ENCODE measurements at places on chromosomes 2 and 18.

GRCh38 chr2:207901829-207902228, 123.5 kb downstream of the PLEKHM3 start:
- no peak for DNase-seq

DNA sequence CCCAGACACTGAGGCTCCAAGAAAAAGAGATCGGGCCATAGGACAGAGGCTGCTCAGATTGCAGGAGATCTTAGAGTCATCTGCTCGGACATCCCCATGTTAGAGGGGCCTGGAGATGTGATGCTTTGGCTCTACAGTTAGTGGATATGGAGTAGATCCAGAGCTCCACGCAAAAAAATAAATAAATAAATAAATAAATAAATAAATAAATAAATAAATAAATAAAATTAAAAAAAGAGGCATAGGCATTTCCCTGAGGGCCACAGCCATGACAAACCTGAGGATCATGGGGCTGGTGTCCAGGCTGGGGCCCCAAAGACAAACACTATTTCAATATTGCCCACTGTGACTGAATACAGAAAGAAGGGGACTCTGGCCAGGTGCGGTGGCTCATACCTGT, 85.5 kb downstream of the PLB1 start:
- no peak for DNase-seq

- no peak for DNase-seq
Observed at GRCh38 chr2:171316755-171317337, 116.9 kb downstream of the METTL8 start.

GRCh38 chr2:50241282-50241681, 790.6 kb downstream of the NRXN1 start:
- DNase-seq = no peak

DNA sequence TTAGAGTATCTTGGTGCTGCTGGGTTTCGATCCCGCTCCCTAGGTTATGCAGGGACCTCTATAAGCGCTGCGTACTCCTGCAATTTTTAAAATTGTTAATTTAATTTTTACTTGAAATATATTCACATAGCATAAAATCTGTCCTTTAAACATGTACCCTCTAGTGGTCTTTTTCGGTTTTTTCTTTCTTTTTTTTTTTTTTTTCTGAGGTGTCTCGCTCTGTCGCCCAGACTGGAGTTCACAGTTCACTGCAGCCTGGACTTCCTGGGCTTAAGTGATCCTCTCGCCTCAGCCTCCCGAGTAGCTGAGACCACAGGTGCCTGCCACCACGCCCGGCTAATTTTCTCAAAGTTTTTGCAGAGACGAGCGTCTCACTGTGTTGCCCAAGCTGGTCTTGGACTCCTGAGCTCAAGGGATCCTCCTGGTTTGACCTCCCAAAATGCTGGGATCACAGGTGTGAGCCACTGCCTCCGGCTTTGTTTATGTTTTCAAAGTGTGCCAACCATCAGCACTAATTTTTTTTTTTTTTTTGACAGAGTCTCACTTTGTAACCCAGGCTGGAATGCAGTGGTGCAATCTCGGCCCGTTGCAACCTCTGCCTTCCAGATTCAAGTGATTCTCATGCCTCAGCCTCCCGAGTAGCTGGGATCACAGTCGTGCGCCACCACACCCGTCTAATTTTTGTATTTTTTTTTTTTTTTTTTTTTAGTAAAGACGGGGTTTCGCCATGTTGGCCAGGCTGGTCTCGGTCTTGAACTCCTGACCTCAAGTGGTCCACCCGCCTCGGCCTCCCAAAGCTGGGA, 585 bp upstream of the MOB1A start:
- no peak for DNase-seq

DNA sequence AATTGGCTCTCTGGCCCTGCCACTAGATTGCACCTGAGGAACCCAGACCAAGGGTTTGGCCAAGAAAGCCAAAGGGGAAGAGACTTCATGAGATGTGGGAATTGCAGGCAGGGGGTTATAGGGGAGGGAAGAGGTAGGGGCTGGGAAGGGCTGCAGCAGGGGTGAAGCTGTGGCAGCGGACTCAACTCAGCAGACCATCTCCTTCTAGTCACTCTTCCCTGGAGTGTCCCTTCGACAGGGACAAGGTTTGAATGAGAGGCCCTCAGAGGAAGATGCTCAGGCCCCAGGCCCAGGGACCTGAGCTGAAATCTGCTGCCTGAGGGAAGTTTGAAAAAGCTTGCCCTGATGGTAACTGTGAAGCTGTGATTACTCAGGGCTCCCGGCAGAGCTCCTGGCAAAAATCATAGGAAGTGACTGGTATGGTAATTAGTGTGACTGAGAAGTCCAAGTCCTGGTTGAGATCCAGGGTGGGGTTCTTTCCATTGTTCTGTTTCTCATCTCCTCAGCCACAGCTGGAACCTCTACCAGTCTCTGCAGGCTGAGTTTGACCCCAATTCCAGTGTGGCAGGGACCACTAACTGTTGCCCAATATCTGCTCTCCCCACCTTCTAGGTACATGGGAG, 300.9 kb downstream of the CYP26B1 start:
- no peak for DNase-seq

- DNase-seq = no peak
Observed at GRCh38 chr18:10059610-10060468, 146.0 kb downstream of the VAPA start.

- no peak for DNase-seq
Observed at GRCh38 chr2:233129351-233129978, 69.3 kb downstream of the INPP5D start.

DNA sequence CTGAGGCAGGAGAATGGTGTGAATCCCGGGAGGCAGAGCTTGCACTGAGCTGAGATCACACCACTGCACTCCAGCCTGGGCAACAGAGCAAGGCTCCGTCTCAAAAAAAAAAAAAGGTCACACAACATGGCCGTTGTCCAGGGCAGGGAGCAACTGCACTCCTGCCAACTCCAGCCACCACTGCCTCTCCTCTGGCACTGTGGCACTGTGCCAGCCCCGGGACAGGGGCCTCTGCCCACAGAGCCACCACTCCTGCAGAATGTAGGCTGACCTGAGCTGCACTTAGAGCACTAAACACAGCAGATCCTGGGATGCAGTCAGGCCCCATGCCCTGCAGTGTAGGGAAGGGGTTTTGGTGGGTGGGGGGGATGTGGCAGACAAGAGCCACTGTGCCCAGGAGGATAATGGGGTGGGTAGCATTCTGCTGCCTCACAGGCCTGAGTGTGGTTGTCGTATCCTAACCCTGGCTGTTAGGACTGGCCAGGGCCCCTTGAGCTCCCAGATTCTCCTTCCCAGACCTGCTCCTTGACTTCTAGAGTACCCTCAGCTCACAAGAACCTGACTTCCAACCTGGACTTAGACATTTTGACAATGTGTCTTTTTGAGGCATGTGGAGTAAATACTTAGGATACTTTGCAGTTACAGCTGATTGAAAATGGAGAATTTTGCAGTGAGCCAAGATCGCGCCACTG, 69.4 kb upstream of the SH3RF3 start:
- no peak for DNase-seq

DNA sequence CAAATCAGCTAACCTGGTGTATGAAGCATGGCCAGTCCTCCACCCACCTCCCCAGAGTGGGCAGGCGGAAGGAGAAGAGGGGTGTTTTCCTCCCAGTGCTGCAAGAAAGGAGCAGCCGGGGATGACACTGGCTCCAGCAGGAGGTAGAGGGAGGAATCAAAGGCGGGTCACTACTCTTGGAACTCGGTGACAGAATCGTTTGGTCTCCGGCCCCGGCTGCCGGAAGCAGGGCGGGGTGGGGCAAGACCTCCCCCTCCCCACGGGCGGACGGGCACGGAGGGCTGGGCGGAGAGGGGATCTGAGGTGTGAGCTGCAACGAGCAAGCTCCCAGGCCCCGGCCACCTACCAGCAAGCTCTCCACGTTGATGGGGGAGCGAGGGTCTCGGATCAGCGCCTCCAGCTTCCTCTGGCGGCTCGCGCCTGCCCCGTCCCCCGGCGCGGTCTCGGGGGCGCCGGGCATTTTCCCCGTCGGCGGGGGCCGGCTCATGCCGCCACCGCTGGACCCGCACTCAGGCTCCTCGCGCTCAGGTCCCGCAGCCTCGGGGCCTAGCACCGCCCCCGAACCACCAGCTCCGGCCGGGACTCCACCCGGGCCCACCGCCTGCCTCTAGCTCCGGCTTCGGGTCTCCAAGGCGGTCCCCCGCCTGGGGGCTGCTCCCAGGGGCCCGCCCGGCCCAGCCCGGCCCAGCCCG, 640 bp downstream of the ROCK2 start:
- no peak for DNase-seq

GRCh38 chr2:236659758-236660150, 90.1 kb downstream of the ACKR3 start:
- DNase-seq = no peak

GRCh38 chr2:185526161-185526560, 212.4 kb upstream of the FSIP2 start:
- no peak for DNase-seq

GRCh38 chr2:237315170-237315828, 98.7 kb downstream of the COL6A3 start:
- no peak for DNase-seq

DNA sequence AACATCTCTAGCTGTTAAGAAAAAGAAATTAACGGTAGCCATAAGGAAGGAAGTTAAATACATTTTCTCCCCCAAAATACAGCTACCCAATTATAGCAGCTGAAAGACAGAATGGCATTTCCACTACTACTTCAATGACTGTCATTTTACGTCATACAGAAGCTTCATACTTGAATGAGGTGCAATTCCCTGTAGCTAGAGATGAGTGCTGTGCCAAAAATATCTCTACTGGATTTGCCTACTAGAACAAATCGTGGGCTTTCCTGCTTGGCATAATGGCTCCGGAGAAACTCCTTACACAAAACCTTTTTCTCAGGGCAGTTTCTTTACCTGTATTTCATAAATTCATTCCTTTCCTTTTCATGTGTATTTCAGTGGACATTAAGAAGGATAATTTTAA, 36.3 kb upstream of the NRXN1 start:
- DNase-seq = no peak

- DNase-seq = no peak
Observed at GRCh38 chr2:26681656-26682055, 10.9 kb upstream of the KCNK3 start.

- DNase-seq = no peak
Observed at GRCh38 chr2:223187256-223187655, 135.3 kb downstream of the KCNE4 start.

- no peak for DNase-seq
Observed at GRCh38 chr2:152250421-152251100, 75.0 kb upstream of the STAM2 start.

DNA sequence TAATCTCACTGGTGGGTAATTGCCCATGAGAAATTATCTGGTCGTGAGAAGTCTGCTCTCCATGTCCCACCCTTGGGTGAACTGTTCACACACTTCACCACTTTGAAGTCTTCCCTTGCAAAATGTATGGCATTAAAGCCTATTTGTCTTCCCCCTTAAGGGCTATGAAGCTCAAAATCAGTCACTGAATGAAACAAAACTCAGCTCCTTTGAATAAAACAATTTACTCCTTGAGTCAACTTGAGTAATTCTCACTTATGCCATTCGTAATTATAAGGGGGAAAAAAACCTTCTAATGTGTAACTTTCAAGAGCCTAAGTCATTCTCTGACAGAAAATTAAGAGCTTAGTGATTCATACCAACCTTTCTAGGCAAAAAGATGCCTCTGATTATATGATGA, 48.8 kb upstream of the REL start:
- no peak for DNase-seq

GRCh38 chr2:145861940-145862339, 1342.0 kb upstream of the ZEB2 start:
- no peak for DNase-seq

- DNase-seq = no peak
Observed at GRCh38 chr18:3238742-3239141, 8.9 kb upstream of the MYL12A start.

DNA sequence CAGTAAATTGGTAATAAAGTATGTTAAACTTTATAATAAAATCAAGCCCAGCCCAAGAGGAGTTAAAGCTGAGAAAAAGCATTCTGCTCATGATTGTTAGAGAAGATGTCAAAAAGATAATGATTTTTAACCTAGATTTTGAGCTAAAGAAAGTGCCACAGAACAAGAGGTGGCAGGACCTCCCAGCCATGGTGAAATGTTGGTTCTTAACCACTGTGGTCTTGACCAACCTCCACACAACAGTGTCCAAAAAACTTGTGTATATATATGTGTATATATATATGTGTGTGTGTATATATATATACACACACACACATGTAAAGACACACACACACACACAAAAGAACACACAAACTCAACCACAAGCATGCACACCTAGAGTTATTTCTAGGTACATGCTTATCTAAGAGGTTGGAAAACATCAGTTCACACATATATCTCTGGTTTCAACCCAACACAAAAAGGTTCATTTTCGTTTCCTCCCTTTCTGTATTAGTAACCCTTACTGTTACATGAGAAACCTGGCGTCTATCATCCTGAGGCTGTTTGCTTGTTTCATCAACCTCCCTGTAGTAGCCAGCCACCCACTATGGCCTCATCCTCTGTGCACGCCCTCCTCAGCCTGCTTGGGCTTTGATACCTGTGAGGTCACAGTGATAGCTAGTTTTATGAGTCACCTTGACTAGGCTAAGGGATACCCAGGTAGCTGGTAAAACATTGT, 631.8 kb upstream of the ID2 start:
- no peak for DNase-seq

GRCh38 chr18:45355944-45356520, 259.2 kb upstream of the SLC14A2 start:
- DNase-seq = no peak

GRCh38 chr2:55524884-55525437, 5.4 kb downstream of the CFAP36 start:
- no peak for DNase-seq

DNA sequence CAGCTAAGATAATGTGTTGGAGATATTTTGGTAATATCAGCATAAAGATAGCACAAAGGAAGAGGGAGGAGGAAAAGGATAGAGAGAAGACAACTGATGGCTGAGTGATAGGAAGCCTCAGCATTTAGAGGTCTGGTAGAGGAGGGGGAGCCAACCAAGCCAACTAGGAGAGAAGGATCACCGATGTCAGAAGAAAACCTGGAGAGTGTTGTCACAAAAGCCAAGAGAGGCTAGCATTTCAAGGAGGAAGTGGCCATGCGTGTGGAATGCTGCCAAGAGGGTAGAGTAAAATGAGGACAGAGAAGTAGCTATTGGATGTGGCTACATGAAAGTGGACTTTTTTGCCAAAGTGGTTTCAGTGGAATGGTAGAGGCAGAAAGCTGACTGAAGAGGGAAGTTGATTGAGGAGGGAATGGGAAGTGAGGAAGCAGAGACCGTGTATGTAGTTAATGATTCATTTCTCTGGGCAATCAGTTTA, 34.3 kb downstream of the LCLAT1 start:
- DNase-seq = no peak

GRCh38 chr2:181305301-181306123, 151.7 kb upstream of the ITGA4 start:
- no peak for DNase-seq

Measured in cortex of kidney (tissue), 1 donor.